SK-N-MC (cell line): ENCODE measurements at places on chromosomes 12 and 14.

- no peak for DNase-seq
Measured at GRCh38 chr14:103302966-103303365, 31.1 kb upstream of the EIF5 start.

GRCh38 chr12:9256341-9256740 is 48.1 kb upstream of the PZP start:
- DNase-seq = peak; percentile 26

DNA sequence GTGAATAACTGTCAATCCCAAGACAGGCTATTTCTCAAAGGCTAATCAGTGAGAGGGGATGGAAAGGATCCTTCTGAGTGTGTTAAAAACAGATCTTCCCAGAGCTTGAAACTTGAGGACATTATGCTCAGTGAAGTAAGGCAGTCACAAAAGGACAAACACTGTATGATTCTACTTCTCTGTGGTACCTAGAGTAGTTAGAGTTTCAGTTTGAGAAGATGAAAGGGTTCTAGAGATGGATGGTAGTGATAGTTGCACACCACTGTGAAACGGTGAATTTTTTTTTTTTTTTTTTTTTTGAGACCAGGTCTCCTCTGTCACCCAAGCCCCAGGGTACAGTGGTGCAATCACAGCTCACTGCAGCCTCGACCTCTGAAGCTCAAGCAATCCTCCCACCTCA is 133.8 kb downstream of the SAMD4A start:
- no peak for DNase-seq

GRCh38 chr12:21117995-21118394 is 13.0 kb upstream of the SLCO1B1 start:
- no peak for DNase-seq

DNA sequence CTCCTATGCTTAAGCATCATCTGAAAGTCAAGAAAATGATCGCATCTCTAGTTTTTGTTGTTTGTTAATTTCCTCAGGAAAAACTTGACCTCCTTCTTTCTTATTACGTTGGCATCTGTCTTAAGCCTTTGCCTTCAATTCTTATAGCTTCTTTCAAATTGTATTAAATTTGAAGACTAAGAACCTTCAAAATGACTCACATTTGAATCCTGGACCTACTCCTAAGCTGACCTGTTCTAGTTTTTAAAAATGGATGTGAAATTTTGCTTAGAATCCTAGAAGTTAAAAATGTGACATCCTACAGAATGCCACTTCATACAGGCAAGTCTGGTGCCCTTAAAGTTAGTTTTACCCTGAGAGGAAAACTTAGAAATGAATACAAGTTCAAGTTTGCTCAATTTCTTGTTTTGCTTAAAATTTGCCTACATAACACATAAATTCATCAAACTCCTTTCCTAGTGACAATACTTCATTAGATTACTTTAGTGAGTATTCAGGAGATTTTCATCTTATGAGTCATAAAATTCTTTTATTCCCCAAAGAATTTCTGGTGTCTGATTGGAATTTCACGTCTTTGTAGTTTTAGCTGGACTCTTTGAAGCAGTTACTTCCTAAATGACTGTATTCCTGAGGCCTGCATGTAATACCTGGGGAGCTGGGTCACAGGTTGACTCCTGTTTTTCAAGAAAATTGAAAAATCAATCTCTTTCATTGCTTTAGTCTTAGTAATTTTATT is 152.3 kb downstream of the MSRB3 start:
- DNase-seq = peak; percentile 20

DNA sequence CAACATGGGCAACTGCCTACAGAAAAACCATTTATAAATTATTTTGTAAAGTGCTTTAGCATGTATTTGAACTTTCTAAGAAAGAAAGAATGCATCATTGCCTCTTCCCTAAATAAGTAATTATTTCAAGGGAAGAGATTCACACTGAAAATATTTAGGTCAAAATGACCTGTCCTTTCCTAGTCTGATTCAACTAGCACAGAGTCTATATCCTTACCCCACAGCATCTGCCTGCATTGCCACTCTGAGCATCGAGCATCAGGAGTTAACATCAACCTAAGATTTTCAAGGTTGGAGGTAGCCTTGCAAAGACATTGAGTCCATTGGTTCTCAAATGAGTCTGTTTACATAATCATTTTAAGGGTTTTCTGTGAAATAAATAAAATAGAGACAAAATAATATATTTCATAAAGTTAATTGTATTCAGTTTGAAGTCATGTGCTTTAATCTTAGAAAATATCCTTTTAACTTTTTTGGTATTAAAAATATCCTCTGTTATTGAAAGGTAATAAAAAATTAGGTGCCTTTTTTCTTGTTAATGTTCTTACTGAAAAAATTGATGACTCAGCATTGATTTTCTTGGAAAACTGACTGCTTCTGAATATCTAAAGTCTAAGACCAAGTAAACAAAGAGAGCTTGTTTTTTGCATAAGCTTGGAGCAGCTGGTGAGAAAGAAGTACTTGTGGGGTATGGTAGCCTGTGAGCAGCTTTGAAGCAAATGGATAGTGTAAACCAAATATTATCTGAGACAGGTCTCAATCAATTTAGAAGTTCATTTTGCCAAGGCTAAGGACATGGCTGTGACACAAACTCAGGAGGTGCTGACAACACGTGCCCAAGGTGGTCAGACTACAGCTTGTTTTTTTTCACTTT is 269.0 kb upstream of the CLEC14A start:
- DNase-seq = no peak

- no peak for DNase-seq
Measured at GRCh38 chr12:71008616-71009015, 88.1 kb upstream of the PTPRR start.

- no peak for DNase-seq
Measured at GRCh38 chr12:19597167-19598026, 158.1 kb downstream of the AEBP2 start.

DNA sequence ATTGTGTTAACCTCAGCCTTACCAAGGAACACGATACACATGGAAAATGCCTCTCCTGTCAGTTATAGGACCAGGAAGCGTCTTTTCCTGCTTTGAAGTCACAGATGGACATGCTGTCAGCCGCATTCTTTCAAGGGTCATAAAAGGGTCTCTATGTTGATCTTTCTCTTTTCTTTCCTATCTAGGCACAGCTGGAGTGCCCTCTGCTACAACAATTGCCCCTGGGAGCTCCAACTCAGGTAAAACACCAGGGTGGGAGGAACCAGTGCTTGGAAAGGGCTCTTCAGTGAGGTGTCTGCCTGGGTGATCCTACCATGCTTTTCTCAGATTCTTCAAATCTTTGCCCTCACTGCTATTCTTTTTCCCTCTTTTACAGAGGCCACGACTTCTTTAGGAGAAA is 157.4 kb upstream of the CNTN1 start:
- no peak for DNase-seq

- DNase-seq = peak; percentile 16
Measured at GRCh38 chr12:100826323-100826722, 31.7 kb downstream of the ANO4 start.

GRCh38 chr12:13223179-13223804 is 26.8 kb downstream of the EMP1 start:
- no peak for DNase-seq

GRCh38 chr12:55736780-55737580 is 5.9 kb upstream of the GDF11 start:
- no peak for DNase-seq

DNA sequence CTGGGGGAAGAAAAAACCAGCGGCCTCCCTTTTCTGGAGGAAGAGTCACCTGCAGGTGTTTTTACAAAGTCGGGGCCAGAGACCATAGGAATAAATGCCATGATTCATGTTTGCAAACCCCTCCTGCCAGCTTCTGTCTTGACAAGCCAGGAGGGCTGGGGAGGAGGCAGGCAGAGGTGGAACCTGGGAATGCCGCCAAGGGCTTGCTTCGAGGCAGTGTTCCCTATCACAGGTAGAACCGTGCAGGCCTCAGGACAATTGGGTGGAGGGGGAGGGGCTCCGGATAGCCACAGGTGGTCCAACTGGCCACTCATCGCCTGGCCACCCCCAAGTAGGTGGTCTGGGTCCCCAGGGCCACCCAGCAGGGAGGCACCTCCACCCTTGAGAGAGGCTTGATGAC is 14.2 kb upstream of the DLK1 start:
- DNase-seq = no peak
